ENCODE measurements at places on chromosomes 12 and 14.

- no peak for DNase-seq
These were observed 326.7 kb downstream of the SLC6A15 start for GRCh38 chr12:84585776-84586395.

DNA sequence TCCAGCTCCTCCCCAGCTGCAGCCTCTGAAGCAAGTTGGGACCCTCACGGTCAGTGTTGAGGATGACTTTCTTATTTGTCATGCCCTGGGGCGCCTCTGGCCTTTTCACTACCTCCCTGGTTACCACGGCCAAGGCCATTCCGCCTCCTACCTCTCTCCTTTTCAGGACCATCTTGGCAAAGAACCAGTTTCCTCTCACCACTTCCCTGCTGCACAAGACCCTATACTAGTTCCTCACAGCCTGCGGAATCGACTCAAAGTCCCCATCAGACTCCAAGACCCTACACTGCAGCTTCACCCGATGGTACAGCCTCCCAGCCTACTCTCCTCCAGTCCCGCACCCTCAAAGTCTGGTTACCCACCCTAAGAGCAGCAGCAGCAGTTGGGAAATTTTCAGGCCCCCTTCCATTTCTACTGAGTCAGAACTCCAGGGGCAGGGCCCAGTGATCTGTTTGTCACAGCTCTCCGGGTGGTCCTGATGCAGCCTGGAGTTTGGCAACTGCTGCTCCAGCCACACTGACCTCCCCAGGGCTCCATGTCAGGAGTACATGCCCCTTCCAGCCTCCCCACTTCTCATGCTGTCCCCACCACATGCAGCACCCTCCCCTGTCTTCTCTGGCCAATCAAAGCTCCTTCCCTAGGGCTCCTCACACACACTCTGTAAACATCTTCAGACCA, 5.4 kb downstream of the VWF start:
- no peak for DNase-seq

- no peak for DNase-seq
These were observed 13.6 kb upstream of the TBC1D30 start for GRCh38 chr12:64810831-64811230.

- no peak for DNase-seq
These were observed 65.6 kb downstream of the AMN start for GRCh38 chr14:102988054-102988453.

- DNase-seq = no peak
These were observed 13.0 kb downstream of the TRMT61A start for GRCh38 chr14:103541709-103542604.

- no peak for DNase-seq
These were observed at the start of gene OTOGL for GRCh38 chr12:80099259-80099658. OTOGL (plus strand) TSS chr12:80099537; CDS start chr12:80209432, 109,895 bp downstream.

DNA sequence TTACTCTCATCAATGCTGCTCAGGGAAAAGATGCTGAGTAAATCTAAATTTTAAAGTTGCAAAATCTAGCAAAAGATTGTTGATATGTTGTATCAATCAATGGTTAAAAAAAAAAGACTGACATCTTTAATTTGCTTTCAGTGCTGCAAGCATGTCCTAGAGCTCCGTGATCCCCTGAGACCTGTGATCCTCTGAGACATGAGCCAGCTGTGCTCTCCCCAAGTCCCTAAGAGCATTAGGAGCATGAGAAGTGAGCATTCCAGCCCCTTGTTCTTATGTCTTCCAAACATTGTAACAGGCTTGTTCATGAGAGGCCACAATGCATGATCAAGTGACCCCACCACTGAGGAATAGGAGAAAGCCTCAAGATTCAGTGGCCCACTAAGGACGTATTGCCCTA, 116.6 kb downstream of the DAD1 start:
- no peak for DNase-seq

- no peak for DNase-seq
These were observed 127.9 kb downstream of the EFCAB11 start for GRCh38 chr14:89826596-89826995.

DNA sequence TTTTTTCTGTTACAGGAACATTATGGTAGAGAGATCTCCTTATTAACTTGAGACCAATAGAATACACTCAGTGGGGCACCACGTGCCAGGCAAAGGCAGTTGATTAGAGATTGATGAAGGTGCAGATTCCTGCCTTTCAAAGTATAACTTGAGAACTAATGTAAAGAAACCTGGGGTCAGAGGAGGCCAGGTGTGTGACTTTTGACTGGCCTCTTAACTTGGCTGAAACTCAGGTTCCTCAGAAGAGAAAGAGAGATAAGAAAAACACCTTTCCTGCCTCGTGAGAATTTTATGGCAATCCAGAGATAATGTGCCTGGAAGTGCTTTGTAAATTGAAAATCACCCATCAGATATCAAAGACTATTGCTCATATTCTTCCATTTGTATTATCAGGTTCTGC, 110.7 kb upstream of the GZMB start:
- DNase-seq = no peak

DNA sequence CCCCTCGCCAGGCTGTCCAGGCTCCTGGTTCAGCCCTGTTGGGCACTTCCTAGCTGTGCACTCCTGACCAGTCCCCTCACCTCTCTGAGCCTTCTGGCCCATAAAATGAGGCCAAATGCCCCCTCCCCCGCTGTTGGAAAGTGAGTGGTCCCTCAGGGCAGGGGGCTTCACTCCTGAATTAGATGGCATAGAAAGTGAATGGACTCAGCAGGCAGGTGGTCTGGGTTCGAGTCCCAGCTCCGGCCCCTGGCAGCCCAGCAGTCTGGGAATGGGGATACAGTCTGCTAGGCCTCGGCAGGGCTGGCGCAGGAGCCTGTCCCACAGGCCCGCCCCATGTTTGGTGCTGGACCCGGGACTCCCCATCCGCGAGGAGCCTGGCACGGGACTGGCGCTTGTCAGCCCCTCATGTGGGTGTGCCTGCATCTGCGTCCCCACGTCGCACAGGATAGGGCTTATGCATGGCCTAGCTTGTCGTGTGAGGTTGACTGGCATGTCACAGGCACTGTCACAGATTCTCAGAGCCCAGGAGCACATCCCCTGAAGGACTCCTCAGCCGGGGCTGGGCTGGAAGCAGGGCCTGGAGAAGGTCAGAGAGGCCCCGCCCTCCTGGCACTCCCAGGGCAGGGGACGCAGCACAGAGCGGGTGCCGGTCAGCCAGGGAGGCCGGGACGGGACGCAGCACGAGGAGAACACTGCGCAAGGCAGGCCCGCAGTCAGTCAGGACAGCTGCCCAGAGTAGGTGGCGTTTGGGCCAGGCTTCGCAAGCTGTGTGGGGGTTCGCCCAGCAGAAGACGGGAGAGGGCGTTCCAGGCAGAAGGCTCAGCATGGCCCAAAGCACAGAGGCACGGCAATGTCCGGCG, 40.5 kb downstream of the DIO3 start:
- no peak for DNase-seq

DNA sequence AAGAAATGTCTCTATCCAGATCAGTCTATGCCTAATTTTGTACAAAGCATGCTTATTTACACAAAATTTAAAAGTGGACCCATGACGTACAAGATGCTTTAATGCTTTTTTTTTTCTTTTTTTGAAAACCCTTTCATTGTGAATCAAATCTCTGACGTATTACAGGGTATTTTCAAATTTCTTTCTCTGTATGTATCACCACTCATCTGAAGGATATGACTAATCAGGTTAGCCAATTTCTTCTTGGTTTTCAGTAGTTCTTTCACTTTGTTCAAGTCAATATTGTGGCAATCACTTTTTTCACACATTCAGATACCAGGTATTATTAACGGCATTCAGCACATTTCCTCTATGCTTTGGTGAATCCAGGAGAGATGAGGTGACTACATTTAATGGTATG, 685.3 kb downstream of the TRHDE start:
- DNase-seq = no peak

- no peak for DNase-seq
These were observed 8.8 kb downstream of the GALNT16 start for GRCh38 chr14:69268763-69269162.

DNA sequence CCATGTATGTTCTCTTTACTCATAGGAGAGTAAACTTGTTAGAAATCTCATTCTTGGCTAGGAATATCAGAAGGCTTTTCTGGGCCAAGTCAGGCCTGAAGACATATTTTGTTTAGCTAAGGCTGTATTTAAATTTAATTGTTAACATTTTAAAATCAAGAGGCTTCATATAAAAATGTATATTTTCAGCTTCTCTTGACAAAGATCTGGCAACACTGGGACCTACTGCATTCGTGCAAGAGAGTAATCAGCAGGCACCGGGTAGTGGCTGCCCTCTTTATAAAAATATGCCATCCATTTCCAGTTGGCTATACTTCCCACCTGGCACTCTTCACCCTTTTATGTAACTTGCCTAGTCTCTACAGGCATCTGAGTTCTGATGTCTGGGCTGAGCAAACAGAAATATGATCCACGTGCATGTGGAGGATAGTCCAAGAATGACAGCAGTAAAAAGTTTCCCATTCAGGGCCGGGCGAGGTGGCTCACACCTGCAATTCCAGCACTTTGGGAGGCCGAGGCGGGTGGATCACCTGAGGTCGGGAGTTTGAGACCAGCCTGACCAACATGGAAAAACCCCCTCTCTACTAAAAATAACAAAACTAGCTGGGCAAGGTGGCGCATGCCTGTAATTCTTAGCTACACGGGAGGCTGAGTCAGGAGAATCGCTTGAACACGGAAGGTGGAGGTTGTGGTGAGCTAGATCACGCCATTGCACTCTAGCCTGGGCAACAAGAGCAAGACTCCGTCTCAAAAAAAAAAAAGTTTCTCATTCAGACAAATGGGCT, 2.0 kb upstream of the SOS2 start:
- DNase-seq = no peak

- DNase-seq = no peak
These were observed 734 bp downstream of the COX6A1 start for GRCh38 chr12:120438495-120439198.

DNA sequence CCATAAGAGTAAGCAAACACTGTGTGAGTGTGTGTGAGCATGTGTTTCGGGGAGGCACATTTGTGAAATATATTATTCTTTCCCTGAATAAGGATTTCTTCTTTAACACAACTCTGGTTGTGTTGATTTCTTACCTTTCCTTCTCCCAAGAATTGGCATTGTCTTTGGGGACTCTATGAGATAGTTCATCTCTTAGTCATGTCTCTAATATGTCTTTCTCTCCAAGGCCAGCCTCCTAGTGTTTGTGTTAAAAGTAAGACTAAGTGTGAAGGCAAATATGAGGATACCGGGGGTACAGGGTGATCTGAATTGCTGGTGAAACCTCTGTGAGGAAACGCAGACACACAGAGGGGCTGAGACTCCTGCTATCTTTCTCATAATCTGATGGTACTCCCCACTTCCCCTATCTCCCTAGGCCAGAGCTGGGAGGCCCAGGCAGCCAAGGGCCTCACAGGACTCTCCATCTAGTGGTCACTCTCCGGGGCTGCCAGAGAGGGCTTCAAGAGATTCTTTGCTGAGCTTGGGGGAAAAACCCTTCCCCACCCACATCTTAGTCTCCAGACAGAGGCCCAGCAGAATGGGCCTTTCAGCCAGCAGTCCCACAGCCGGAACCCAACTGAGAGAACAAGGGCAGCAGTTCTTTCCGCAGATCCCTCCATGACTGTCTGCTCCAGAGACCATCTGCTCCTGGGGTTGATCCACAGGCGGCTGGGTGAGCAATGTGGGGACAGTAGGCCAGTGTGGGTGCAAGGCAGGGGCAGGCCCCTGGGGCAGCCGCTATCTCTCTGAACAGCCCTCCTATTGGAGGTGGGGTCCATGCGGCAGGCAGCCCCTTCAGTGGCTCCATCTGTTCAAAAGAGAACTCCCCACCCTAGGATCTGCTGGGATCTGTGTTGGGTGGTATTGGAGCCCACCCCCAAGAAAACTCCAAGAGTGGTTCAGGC, 5.8 kb upstream of the HOXC12 start:
- DNase-seq = no peak

DNA sequence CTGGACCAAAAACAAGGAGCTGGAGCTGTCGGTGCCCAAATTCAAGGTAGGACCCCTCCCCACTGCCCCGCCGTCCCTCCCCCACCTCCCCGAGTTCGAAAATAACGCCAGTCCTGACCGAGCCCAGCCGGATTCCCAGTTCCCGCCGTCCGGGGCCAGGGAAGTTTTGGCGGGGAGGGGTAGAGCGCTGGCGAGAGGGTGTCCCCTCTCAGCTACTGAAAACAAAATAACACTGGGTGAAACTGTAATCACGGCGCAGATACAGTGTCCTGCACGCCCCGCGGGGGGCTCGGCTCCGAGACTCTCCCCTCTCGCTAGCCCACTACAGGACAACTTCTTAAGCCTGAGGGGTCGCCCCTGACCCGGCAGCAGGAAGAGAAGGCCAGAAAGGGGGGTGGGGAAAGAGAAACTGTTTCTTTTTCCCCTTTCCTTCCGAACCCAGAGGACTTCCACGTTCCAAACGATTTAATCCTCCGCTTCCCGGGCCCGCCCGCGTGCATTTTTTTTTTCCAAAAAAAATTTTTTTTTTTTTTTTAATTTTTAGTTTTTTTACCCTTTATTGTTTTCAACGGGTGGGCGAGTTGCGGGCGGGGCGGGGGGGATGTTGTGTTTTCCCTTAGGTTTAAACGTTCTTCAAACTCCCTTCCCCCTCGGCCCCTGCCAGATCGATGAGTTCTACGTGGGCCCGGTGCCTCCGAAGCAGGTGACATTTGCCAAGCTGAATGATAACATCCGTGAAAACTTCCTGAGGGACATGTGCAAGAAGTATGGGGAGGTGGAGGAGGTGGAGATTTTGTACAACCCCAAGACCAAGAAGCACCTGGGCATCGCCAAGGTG, 1.6 kb downstream of the SETD1B start:
- DNase-seq = no peak

GRCh38 chr12:119385659-119386058, 51.1 kb downstream of the CCDC60 start:
- DNase-seq = no peak

DNA sequence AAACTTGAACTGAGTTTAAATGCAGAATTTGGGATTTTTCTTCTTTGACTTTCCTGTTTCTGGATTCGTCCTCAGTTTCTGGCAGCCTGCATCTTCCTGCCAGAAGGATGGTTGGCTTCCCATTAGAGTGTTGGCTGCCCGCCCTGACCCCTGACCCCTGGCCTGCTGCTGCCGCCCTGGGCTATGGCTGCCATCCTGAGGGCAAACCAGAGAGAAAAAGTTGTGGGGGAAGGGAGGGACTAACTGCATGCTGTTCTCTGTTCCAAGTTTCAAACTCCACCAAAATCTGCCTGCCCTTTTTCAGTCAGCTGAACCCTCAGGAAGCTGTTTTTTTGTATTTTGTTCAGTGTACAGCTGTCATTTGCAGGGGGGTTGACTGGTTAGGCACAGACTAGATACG, 48.4 kb downstream of the FNTB start:
- DNase-seq = no peak

Data from pons (tissue), 1 donor.